Activated gamma-delta T cell (primary cell): ENCODE measurements at places on chromosomes 4 and X.

DNA sequence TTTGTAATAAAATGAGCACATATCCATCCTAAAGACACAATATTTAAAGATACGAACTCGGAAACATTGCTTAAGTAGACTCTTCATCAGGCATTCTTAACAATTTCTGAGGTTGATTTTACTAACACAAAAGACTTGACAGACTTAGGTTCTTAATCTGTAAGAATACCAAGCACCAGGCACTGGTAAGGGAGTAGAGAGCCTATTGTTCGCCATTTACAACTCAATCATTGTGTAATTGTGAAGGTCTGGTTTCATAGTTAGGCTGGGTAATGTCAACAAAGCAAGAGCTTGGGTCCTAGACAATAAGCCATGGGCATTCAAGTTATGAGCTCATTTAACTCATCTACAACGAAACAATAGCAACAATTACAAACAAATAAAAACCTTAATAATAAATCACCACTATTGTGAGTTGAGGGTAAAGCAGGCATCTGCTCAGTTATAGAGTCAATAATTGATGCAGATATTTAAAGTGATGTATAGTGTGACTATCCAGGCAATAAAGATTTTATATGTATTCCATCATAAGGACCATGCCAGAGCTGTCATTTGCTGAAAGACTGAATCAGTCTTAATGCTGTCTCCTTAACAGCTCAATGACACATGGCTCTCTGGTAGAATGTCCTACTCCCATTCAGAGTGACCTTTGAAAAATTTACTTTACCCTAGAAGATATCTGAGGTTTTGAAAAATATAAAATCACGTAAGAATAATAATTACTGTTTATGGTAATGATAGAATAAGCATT is 664.0 kb upstream of the PCDH7 start:
- DNase-seq: no peak

DNA sequence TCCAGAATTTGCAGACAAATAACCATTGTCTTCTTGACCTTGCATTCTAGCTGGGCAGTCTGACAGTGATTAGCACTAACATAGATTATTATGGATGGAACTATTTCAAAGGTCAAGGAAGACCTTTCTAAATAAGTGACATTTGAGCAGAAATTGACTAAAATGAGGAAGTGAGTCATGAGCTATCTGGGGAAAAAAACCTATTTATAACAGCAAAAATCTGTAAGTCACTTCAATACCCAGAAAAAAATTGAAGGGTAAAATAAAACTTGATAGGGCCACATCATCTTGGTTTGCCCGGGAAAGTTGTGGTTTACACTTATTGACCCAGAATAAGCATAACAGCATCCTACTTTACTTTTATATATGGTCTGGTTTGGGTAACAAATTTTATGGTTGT is 414.6 kb upstream of the HS3ST1 start:
- DNase-seq: no peak

DNA sequence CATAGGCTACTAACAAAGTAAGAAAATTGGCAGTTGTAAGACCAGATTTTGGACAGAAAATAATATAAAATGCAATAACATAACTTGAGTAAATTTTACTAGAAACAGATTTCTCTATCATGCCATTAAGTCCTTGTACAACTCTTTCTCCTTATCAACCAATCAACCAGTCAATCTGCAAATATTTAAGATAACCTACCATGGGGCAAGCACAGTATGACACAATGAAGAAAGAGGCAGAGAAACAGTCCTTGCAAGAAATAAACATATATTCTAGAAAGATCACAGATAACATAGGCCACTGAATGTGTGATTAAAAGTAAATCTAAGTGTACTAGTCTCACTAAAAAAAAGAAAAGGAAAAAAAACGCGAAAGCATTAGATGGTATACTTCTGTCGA is 194.8 kb downstream of the PPP3CA start:
- DNase-seq: no peak

- no peak for DNase-seq
These were observed 159.2 kb downstream of the BTC start for GRCh38 chr4:74635074-74635473.

DNA sequence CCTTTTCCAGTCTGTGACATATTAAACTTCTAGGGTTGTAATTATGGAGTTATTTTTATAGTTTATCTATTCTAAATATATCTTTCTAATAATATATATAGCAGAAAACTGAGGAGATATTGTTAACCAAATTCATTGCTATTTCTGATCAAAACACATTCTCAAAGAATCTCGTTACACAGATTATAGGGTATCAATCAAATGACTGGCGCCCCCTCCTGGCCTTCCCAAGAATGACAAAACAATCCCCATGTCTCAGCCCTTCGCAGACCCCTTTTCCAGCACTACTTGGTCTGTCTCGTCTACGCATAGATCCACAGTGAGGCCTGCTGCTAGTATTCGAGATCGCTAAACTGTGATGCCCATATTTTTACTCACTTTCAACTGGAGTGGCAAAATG is 209.3 kb downstream of the GPC3 start:
- no peak for DNase-seq

- no peak for DNase-seq
These were observed 24.9 kb downstream of the GLRA2 start for GRCh38 chrX:14554131-14554715.

DNA sequence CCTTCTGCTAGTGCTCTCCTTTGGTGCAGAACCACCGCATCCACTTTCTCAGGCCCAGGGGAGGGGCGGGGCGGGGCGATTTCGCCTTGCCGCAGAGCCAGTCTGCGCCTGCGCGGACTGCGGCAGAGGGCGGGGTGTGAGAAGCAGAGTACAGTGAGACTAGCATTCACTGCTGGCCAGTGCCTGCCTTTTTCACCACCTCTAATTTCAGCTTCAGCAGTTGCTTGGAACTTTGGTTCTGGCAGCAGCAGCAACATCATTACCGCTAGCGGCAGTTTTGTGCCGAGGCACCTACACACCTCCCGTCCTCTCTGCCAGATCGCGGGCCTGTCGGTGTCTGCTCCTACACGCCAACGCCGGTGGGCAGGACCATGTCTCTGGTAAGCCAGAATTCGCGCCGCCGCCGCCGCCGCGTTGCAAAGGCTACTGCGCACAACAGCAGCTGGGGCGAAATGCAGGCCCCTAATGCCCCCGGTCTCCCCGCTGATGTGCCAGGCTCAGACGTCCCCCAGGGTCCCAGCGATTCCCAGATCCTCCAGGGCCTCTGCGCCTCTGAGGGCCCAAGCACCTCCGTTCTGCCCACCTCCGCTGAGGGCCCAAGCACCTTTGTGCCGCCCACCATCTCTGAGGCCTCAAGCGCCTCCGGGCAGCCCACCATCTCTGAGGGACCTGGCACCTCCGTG is at the start of gene MAGEE1:
Gene MAGEE1 (plus strand): TSS at position 151 of the 683 bp plus-strand sequence. CDS start 221 bp downstream, at position 372.
- DNase-seq: peak; percentile 64

DNA sequence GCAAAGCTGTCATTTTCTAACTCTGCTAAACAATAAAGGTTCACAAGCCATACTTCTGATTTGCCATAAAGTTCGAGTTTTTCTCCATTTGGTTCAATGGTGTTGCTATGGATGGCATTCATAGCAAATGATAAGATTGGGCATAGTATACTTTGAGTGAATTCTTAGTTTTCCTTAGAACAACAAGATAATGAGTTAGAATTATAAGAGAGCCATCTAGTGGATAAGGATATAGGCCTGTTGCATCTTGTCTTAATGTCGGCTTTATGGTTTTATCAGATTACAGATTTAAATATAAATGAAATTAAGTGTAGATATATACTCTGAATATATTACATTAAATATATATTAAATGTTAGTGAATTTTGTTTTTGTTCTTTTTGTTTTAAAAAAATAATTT is 644.6 kb downstream of the IL1RAPL1 start:
- DNase-seq: no peak

- DNase-seq: no peak
These were observed 75.5 kb upstream of the ADRA2C start for GRCh38 chr4:3690551-3691152.

GRCh38 chr4:107858158-107858742 is 33.5 kb downstream of the SGMS2 start:
- DNase-seq: no peak

GRCh38 chr4:98663226-98664006 is 5.0 kb upstream of the TSPAN5 start:
- no peak for DNase-seq

GRCh38 chr4:123956204-123956603 is 559.6 kb downstream of the SPRY1 start:
- DNase-seq: no peak

DNA sequence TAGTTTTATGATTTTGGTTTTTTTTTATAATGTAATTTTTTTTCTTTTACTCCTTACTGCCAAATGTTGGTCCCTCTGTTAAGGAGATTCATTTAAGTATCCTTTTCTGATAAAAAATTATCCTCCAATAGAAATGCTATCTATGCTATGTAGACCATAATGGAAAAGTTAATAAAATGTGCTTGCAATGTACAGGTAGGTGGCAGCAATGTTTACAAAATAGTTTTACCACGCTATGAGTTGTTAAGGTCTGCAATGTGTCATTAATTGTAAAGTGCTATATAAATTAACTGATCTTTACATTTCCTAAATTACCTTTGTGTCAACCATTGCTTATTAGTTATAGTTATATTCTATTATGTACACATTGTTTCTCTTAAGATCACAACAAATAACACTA is 3.8 kb upstream of the CENPC start:
- DNase-seq: no peak

- no peak for DNase-seq
These were observed 319.8 kb upstream of the SLC7A11 start for GRCh38 chr4:138561906-138562305.
